LHCN-M2 (cell line): ENCODE measurements at places on chromosomes 3 and 15. TPM values are rescaled to one million over a fixed set of nuclear protein-coding genes. Genes with fewer than 3 reads are reported as not detected.

GRCh38 chr3:171940151-171940649 is 97.1 kb downstream of the TMEM212 start:
- DNase-seq, result no peak

DNA sequence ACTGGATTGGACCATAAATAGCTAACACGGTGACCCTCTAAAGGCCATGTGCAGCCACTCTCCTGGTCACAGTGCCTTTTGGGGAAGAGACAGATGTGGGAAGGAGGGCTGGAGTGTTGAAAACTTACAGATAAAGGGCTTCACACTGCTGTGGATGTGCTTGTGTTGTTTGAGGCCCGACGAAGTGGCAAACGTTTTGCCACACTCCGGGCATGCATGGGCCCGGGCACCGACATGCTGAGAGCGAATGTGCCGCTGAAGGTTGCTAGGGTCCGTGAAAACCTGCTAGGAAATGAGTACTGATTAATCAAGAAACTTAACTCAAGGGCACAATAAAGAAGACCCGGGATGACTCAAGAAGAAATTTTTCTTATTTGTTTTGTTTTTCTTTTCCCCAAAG is 542.6 kb downstream of the MECOM start:
- DNase-seq, result no peak

GRCh38 chr15:57505949-57506391 is 85.7 kb upstream of the MYZAP start:
- no peak for DNase-seq

ROPN1 gene
- not detected in 2 replicates for total RNA-seq

C3orf20 gene
- not detected in 2 replicates for total RNA-seq

- DNase-seq, result peak; percentile 80
Measured at GRCh38 chr3:10459954-10460754, 45.2 kb downstream of the ATP2B2 start.

GRCh38 chr3:123679712-123680386 is 95.0 kb upstream of the HACD2 start:
- DNase-seq, result no peak

THAP10 gene
- total RNA-seq, result 8.0 and 8.9 TPM in 2 replicates

DNA sequence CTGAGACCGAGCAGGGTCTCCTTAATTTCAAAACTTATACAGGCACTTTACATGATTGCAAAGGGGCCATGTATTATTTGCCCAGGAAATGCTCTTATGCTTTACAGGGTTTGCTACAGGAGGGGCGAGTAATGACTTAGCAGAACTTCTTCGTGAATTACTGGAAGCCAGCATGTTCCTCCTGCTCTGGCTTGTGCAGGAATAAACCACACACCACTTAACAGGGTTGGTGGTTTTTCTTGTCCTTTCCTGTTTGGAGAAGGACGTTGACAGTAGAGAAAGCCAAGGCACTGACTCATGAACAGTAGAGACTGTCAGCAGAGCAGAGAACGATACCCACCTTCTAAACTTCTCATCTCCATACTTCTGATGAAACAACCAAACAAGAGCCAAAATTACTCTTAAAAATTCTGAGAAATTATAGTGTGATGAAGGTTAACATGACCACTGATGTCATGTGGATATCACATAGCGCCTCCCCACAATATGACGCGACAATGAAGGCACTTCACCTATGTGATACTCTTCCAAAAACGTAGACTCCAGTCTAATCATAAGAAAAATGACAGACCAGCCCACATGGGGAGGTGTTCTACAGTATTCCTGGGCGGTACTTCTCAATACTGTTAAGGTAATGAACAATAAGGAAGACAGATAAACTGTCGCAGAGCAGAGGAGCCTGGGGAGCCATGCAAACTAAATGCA is 24.7 kb upstream of the MCTP2 start:
- DNase-seq, result no peak

- DNase-seq, result no peak
Measured at GRCh38 chr3:126463521-126463920, 12.2 kb downstream of the ZXDC start.

- DNase-seq, result no peak
Measured at GRCh38 chr3:127187316-127187715, 5.6 kb upstream of the PRR23E start.

OXTR gene
- 17.7 and 18.2 TPM in 2 replicates for total RNA-seq

DNA sequence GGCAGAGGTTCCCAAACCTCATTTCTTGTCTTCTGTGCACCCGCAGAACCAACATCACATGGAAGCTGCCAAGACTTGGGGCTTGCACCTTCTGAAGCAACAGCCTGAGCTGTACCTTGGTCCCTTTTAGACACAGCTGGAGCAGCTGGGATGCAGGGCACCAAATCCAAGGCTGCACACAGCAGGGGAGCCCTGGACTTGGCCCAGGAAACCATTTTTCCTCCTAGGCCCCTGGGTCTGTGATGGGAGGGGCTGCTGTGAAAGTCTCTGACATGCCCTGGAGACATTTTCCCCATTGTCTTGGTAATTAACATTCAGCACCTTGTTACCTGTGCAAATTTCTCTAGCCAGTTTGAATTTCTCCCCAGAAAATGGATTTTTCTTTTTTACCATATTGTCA is 33.6 kb upstream of the TMEM45A start:
- no peak for DNase-seq

GRCh38 chr15:70892002-70892911 is at the start of the genes LRRC49 and THAP10:
LRRC49 (plus strand) TSS chr15:70892826; CDS start chr15:70892895, 69 bp downstream.
THAP10 (minus strand) TSS chr15:70892433; CDS start chr15:70892272, 161 bp downstream.
- DNase-seq, result peak; percentile 97

- DNase-seq, result no peak
Measured at GRCh38 chr3:143653493-143653892, 194.8 kb downstream of the SLC9A9 start.

GRCh38 chr3:23435318-23435717 is 232.2 kb downstream of the UBE2E2 start:
- DNase-seq, result no peak

- DNase-seq, result no peak
Measured at GRCh38 chr15:49715211-49715610, 94.4 kb downstream of the DTWD1 start.

GRCh38 chr15:99434506-99435112 is 131.2 kb upstream of the MEF2A start:
- DNase-seq, result no peak

GRCh38 chr3:186109897-186110803 is 1.3 kb upstream of the ETV5 start:
- DNase-seq, result peak; percentile 52

GRCh38 chr3:100335434-100335833 is 877 bp downstream of the NIT2 start:
- peak; percentile 6 for DNase-seq

GRCh38 chr3:190854062-190854461 is 8.4 kb downstream of the GMNC start:
- no peak for DNase-seq

GRCh38 chr3:107951126-107951525 is 139.7 kb downstream of the CD47 start:
- DNase-seq, result no peak

FRMD4B gene
- 2.6 and 5.6 TPM in 2 replicates for total RNA-seq

DNA sequence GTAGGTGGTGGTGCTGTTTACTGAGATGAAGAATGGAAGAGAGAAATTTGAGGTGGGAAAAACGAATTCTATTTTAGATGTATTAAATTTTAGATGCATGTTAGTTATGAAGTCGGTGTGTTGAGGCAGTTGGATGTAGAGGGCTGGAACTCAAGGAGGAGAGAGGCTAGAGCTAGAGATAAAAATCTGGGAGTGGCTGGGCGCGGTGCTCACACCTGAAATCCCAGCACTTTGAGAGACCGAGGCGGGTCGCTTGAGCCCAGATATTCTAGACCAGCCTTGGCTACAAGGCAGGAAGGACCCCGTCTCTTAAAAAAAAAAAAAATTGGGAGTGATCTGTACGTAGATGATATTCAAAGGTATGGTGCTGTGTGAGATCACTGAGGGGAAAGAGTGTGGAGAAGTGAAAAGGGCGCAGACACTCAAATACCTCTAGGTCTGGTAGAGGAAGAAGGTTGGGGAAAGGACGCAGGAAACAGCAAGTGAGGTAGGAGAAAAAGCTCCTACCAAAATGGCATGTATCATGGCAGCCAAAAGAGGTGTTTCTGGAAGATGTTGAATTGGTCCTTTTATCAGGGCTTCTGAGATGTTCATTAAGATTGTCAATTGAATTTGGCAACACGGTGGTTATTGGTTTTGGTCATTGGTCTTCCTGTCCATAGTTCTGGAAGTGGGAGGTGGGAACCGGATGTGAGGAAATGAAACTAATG is 1.8 kb downstream of the YEATS2 start:
- DNase-seq, result no peak

GRCh38 chr3:67123914-67124313 is 125.8 kb downstream of the KBTBD8 start:
- no peak for DNase-seq

DNA sequence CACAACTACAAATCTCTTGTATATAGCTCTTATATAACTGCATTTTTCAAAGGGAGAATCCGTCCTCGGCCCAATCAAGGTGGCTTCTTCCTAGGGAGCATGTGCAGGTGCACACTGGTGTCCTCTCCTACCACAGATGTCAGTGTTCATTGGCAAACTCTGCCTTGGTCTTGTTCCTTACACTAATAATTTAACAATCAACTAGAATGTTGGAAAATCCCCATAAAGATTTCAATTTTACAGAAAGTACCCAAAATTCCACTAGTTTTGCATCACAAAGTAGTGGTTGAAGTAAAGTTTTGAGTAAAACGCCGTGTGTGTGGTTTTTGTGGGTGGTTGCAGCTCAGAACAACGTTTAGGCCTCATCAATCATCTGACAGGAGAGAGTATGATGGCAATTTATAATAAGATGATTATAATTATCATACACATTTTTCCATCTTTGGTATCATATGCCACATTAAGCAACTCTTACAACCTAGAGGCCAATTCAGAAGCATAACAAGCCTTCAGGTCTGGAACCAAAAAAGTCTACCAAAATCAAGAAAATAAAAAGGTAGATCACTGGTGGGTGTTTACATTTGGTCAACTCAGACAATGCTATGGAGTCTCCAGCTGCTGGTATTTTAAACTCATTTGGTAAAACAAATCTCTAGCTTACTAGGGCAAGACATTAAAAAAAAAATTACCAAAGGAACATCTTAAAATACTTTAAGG is 128.9 kb upstream of the BHLHE40 start:
- no peak for DNase-seq

SNX22 gene
- total RNA-seq, result 0.06 TPM in 1 of 2 replicates, not detected in the other

CHDH gene
- total RNA-seq, result under 0.01 TPM in 2 replicates

GRCh38 chr3:183435661-183436060 is 7.2 kb upstream of the MCF2L2 start:
- no peak for DNase-seq

GRCh38 chr3:71977525-71977924 is 192.6 kb upstream of the PROK2 start:
- DNase-seq, result no peak

STRIT1 gene
- not detected in 2 replicates for total RNA-seq
